Activated CD8-positive, alpha-beta memory T cell treated with anti-CD3 and anti-CD28 coated beads for 24 hours (primary cell): ENCODE measurements at places on chromosomes 1 and 21.
A peak's percentile ranks its signal among the peaks of the same experiment; 100 is the strongest.

DNA sequence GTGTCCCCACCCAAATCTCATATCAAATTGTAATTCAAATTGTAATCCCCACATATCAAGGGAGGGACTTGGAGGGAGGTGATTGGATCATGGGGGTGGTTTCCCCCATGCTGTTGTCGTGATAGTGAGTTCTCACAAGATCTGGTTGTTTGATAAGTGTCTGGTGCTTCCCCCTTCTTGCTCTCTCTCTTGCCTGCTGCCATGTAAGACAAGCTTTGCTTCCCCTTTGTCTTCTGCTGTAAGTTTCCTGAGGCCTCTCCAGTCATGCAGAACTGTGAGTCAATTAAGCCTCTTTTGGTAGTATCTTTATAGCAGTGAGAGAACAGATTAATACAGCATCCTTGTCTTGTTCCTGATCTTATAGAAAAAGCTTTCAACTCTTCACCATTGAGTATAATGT, 6.5 kb upstream of the LRRC39 start:
- no peak for DNase-seq

- DNase-seq, result no peak
Measured at GRCh38 chr1:12398479-12398878, 168.6 kb downstream of the VPS13D start.

- no peak for DNase-seq
Measured at GRCh38 chr1:68495532-68495931, 1.4 kb downstream of the DEPDC1 start.

DNA sequence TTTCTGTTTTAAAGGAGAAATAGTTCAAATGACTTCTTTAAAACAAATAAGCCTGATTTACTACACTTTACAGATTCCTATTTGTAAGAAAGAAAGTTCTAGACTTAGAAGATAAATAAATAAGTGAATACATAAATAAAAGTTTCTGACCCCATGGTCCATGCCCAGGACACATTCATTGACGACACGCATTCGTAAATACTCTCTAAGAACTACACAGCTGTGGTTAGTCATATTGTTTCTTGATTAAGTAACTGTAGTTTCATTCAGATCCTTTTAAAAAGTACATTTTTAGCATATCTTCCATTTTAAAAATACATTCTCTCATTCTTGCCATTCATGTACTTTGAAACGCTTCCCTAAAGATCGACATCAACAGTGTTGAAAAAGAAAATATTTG, 497.4 kb downstream of the SETD4 start:
- DNase-seq, result no peak

DNA sequence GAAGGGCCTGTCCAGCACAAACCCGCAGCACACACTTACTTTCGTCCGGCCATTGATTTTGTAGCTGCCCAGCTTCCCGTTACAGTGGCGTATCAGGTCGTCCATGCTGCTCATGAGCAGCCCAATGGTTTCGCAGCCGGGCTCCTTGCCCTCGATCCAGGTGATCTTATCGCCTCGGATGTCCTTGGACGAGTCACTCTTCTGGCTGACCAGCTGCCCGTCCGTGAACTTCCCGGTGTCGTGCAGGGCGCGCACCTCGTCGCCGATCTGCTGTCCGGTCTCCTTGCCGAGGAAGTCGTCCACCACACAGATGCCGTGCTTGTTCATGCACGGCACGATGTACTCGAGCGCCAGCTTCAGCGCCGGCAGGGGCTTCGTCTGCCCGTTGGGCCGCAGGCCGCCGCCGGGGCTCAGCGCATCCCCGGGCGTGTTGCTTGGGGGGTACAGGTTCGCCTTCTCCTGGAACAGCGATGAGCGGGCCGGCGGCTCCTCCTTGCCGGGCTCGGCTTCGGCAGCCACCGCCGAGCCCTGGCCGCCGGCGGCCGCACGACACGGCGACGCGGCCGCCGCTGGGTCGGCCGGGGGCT, 1.0 kb downstream of the EGLN1 start:
- DNase-seq, result peak; percentile 81

GRCh38 chr1:200794506-200795065, 55.9 kb downstream of the CAMSAP2 start:
- DNase-seq, result no peak

DNA sequence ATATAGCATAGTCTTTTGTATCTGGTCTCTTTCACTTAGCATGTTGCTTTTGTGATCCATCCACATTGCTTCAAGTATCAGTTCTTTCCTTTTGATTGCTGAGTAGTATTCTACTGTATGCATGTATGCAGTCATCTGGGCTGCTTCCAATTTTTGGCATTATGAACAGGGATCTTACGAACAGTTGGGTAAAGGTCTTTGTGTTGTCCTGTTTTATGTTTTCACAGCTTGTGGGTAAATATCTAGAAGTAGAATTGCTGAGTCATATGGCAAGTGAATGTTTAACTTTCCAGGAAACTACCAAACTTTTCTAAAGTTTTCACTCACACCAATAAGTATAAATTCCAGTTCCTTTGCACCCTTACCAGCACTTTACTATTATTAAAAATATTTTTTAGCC, 60.9 kb downstream of the LHX4 start:
- no peak for DNase-seq

DNA sequence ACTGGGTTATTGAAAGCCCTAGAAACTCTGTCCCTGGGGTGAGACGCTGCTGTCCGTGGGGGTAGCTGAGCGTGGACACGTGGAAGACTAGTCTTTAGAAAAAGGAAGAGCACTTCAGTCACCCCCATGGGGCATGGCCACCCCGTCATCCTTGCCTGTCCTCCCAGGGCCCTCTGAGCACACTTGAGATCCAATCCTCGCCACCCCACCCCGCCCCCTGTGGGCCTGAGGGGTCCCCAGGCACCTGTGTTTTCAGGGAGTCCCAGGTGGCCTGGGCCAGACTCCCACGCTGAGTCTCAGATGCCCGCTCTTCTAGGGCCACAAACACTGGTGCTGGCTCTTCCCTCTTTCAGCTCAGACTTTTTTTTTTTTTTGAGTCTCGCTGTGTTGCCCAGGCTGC, 2.5 kb downstream of the PRKCZ start:
- no peak for DNase-seq

GRCh38 chr1:223742856-223743517, 30.6 kb downstream of the CAPN2 start:
- no peak for DNase-seq

DNA sequence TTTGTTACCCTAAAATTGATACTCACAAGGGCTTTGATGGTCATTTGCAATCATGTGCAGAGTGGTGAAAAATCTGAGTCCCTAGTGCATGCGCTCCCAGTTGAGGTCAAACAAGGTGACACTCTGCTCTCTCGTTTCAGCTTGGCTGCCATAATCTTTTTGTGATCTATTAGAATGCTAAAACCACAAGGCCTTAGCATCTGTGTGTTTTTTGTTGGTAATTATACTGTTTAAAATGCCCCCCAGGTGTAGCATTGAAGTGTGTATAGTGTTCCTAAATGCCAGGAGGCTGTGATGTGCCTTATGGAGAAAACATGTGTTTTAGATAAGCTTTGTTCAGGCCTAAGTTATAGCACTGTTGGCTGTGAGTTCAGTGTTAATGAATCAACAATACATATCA, 89.3 kb downstream of the PLD5 start:
- no peak for DNase-seq

DNA sequence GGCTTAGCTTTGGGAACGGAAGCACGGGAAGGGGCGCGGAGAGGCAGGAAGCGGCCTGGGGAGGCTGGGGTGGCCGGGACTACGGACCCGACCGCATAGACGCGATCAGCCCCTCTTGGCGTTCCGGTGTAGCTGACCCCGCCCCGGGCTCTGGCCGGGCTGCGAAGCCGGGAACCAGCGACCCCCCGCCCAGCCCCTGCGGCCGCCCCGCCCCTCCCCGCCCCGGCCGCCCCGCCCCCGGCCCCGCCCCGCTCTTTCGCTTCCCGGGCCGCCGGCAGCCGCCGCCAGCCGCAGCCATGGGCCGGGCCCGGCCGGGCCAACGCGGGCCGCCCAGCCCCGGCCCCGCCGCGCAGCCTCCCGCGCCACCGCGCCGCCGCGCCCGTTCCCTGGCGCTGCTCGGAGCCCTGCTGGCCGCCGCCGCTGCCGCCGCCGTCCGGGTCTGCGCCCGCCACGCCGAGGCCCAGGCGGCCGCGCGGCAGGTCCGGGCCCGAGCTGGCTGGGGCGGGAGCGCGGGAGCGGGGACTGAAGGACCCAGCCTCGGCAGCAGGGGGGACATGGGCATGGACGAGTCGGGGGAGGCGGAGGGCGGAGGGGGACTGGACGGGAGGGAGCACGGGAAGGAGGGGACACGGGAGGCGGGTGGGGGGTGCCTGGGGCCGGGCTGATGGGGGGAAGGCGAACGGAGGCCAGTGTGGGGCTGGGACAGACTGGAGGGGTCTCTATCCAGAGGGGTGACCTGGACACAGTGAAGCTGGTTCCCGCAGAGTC, at the start of gene SELENON:
TSS of gene SELENON (plus strand) at position 259 of the 768 bp plus-strand sequence. CDS start at position 297, 38 bp downstream.
- DNase-seq, result peak; percentile 78

- DNase-seq, result no peak
Measured at GRCh38 chr1:43274804-43275180, 5.0 kb downstream of the TMEM125 start.

GRCh38 chr1:10451287-10451686, 1.5 kb downstream of the CORT start:
- no peak for DNase-seq

DNA sequence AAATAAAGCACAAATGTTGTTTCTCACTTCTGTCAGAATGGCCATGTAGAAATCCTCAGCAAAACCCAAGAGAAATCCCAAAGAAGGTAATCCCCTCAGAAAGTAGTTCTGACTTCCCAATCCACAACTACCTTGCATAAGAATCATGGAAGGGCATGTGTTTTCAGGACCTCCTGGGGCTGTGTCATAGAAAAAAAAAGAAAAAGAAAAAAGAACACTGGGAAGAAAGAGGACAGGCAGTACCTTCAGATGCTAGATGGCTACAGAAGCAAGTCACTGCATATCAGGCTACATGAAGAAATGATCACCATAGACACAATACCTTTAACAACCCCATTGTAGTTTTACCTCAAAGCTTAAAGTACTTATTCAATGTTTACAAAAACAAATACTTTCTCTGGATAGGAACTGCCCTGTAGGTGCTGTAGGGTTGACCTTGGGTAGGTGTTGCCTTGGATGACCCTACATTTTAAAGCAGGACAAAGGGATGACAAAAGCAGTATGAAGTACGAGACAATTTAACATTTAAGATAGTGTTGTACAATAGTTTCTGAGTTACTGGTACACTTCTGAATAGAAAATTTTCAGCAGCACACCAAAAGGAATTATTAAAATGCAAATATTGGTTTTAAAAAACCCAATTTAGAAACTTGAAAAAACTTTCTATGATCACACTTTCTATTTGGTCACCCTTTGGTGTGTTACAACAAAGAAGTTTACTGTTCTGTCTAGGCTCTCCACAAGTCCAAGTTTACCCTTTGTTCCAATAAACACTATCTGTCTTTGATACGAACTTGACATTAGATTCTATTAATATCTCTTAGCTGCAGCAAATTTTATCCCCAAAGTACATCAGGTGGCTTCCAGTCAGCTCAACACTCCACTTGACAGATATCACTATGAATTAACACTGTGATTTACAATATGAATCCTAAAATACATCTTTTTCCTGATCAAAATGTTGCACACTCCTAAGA, 5.0 kb downstream of the TRIT1 start:
- DNase-seq, result no peak

DNA sequence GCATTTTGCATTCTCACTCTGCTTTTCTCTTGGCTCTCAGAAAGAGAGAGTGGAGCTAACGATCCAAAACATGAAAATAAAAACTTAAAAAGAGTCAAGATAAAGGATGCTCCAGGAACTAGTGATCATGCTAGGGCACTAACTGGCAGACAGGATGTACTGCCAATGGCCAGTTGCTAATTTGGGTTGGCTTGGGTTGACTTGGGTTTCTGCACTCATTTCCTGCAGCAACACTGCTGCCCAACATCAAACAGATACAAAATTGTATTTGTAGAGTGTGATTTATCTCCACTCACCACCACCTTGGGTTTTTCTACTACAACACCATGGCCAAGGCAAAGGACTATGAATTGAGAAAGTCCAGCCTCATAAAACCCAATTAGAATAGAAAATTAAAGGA, 662.3 kb upstream of the PTBP2 start:
- DNase-seq, result no peak

DNA sequence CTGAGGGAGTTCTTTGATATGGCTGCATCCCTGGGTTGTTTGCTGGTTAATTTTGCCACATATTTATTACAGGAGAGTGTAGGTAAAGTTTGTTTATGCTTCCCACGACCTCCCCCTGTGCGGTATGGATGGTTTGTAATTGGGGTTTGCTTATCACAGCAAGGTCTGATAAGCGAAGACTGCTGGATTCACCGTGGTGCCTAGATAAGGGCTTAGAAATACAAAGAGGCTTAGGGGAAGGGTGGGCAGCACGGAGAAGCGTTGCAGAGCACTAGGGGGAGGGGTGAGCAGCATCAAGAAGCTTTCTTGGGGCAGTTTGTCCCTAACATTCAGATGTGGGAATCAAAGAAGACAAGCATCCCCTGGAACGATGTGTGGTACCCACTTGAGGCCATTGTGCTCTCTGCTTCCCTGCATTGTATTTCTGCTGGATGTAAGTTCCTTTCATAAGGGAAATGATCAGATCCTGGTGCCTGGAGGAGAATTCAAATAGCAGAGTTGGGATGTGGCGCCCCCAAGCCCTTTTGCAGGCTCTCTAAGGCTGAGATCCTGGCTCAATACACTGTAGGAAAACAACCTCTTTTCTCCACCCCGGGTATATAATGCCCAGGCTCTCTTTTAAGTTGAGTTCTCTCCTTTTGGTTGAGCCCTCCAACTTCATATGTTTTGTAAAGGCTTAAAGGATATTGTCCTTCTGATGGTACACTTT, 598.1 kb upstream of the ADGRL4 start:
- DNase-seq, result no peak

GRCh38 chr1:58783993-58784757, at the start of gene JUN:
JUN (minus strand) TSS chr1:58784047; CDS start chr1:58783070, 977 bp downstream.
- peak; percentile 97 for DNase-seq

- no peak for DNase-seq
Measured at GRCh38 chr1:56123421-56123820, 455.9 kb downstream of the PLPP3 start.

- DNase-seq, result no peak
Measured at GRCh38 chr21:42507418-42507817, 6.2 kb upstream of the SLC37A1 start.

GRCh38 chr1:6384962-6385361, 8.6 kb downstream of the ACOT7 start:
- DNase-seq, result no peak

DNA sequence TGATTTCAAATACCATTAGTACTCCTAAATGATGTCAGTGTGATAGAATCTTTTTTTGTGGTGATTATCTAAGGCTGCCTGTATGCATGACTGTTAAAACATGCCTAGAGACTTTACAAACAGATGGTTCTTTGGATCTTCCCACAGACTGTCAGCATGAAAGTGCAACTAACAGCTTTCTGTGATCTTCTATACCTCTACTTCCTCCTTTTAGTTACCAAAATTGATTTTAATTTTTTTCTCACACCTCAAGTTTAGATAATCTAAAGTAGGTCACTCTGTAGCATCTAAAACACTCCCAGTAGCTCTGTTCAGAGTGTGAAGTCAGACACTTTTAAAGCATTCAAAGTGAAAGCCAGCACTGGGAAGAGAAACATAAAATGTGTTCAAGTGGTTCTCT, 534.5 kb downstream of the PTPRC start:
- DNase-seq, result no peak
